ENCODE measurements at places on chromosomes 7 and 10. TPM values are rescaled to one million over a fixed set of nuclear protein-coding genes. Genes with fewer than 3 reads are reported as not detected.

DNA sequence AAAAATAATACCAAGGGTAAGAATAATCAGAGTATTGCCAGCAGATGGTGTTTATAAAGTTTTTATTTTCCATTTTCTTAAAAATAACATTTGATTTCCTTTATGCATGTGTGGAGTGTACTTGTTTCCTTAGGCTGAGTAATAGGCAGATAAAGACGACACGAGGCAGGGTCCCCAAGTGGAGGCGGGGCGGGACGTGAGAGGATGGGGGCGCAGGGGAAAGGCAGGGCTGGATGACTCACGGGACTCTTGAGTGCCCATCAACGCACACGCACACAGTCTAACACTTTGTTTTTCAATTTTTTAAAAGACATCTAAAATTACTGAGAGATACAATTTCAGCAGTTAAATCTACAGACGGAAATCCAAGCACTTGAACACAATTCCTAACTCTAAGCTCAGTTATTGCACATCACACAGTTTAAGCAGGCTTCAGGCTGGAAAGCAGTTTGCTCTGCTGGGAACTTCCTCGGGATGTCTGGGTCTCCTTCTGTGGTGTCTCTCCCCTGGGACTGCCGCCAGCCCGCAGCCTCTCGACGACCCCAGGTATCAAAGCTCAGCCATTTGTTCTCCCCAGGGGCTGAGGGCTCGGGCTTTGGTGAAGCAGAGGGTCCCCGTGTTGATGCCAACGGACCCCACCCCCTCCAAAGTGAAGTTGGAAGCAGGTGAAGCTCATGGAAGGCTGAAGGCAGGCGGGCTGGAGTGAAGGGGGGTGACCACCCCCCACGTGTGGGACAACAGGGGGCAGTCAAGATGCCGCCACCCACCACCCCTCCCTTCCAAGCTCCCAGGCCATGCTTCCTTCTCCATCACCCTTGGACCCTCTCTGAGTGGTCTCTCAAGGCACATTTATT lies 29.1 kb downstream of the SPOCK2 start:
- H3K27ac ChIP-seq = no peak overlapping the region
- H3K27me3 ChIP-seq = peaks cover 41% of the 10 kb centered on the region
- DNase-seq = no peak
- H3K4me3 ChIP-seq = no peak overlapping the region
- peaks cover 8% of the 10 kb centered on the region for H3K4me1 ChIP-seq

- H3K4me1 ChIP-seq = no peaks in the 10 kb centered on the region
- H3K27ac ChIP-seq = no peak overlapping the region
- DNase-seq = no peak
- H3K27me3 ChIP-seq = peaks cover 4% of the 10 kb centered on the region
- no peaks in the 10 kb centered on the region for H3K36me3 ChIP-seq
Observed at GRCh38 chr10:126770809-126771208, 100.3 kb upstream of the C10orf90 start.

GRCh38 chr10:121459622-121460453 lies 138.4 kb downstream of the FGFR2 start:
- peaks cover 14% of the 10 kb centered on the region for H3K36me3 ChIP-seq
- no peaks in the 10 kb centered on the region for H3K27me3 ChIP-seq
- no peak for DNase-seq
- H3K27ac ChIP-seq = no peak overlapping the region
- no peak overlapping the region for H3K4me3 ChIP-seq

DNA sequence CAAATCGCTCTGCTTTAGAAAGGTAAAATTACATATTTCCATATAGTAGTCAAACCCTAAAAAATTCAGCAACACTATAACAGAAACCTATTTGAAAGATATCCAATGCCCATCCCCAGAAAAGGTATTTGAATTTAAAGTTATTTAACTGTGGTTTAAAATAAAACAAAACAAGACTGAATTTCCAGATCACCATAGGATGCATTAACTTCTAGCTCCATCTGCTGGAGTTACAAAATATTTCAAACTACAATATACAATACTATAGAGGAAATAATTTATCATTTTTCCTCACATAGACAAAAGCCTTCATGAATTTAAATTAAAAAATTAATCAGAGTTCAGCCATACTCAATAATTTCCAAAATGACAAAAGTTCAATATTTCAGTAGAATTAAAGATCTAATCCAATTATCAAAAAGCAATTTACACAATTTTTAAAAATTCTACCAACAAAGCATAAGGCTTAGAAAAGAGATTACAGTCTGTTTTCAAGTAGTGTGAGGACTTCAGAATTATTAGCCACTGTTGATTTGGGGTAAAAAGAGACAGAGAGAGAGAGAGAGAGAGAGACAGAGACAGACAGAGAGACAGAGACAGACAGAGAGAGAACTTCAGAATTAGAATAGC lies 75.9 kb downstream of the LMBR1 start:
- H3K4me3 ChIP-seq = no peak overlapping the region
- peak; percentile 25 for DNase-seq
- no peaks in the 10 kb centered on the region for H3K4me1 ChIP-seq
- H3K27me3 ChIP-seq = no peaks in the 10 kb centered on the region
- H3K36me3 ChIP-seq = no peaks in the 10 kb centered on the region
- H3K27ac ChIP-seq = no peak overlapping the region

GRCh38 chr10:74027702-74028101 lies 29.8 kb downstream of the VCL start:
- peak overlapping the region; percentile 57 for H3K27ac ChIP-seq
- H3K36me3 ChIP-seq = peaks cover 36% of the 10 kb centered on the region
- H3K4me3 ChIP-seq = peak overlapping the region; percentile 4
- peak; percentile 39 for DNase-seq
- H3K4me1 ChIP-seq = peaks cover 77% of the 10 kb centered on the region
- peaks cover 3% of the 10 kb centered on the region for H3K27me3 ChIP-seq

DNA sequence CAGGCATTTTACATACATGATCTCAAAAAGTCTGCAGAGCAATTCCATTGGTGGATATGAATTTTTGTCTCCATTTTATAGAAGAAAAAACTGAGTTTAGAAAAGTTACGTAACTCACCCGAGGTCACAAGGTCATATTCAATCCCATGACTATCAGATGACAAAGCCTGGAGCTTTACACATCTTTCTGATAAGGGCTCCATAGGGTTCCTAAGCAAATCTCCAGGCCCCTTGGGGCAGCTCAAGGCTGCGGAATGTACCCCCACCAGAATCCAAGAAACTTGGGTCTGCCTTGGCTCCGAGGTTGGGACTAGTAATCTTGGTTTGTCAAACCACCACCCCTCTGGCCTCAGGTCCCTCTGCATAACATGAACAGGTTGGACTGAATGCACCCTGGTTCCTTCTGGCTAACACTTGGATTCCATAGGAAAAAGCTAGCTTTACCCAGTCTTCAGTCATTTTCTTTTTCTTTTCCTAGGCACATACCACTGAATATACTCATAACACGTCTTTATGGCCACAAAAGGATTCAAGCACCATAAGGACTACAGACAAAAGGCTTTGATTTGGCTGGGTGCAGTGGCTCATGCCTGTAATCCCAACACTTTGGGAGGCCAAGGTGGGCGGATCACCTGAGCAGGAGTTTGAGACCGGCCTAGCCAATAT lies 55.5 kb downstream of the PIP4K2A start:
- no peaks in the 10 kb centered on the region for H3K27me3 ChIP-seq
- H3K36me3 ChIP-seq = peaks cover 15% of the 10 kb centered on the region
- H3K4me1 ChIP-seq = peaks cover 84% of the 10 kb centered on the region
- H3K4me3 ChIP-seq = peak overlapping the region; percentile 57
- H3K27ac ChIP-seq = peak overlapping the region; percentile 72

The PLEKHS1 gene
- not detected for total RNA-seq

The GBF1 gene
- total RNA-seq = 83.6 TPM

The CLDN15 gene
- 2.7 TPM for total RNA-seq

- no peak overlapping the region for H3K27ac ChIP-seq
- no peak for DNase-seq
- H3K36me3 ChIP-seq = no peaks in the 10 kb centered on the region
- no peak overlapping the region for H3K4me3 ChIP-seq
- no peaks in the 10 kb centered on the region for H3K4me1 ChIP-seq
- H3K27me3 ChIP-seq = peaks cover 20% of the 10 kb centered on the region
Observed at GRCh38 chr7:43085992-43086391, 26.5 kb upstream of the HECW1 start.

The LIPJ gene
- not detected for total RNA-seq

- H3K27me3 ChIP-seq = peaks cover 12% of the 10 kb centered on the region
- DNase-seq = peak; percentile 39
- H3K4me3 ChIP-seq = no peak overlapping the region
- H3K36me3 ChIP-seq = peaks cover 5% of the 10 kb centered on the region
- H3K27ac ChIP-seq = no peak overlapping the region
Observed at GRCh38 chr10:90865401-90865800, 6.4 kb upstream of the RPP30 start.

GRCh38 chr7:18906901-18907300 lies 210.5 kb downstream of the TWIST1 start:
- H3K4me3 ChIP-seq = no peak overlapping the region
- H3K27me3 ChIP-seq = no peaks in the 10 kb centered on the region
- H3K36me3 ChIP-seq = no peaks in the 10 kb centered on the region
- H3K4me1 ChIP-seq = peaks cover 5% of the 10 kb centered on the region
- no peak overlapping the region for H3K27ac ChIP-seq

- H3K27me3 ChIP-seq = peaks cover 44% of the 10 kb centered on the region
- H3K27ac ChIP-seq = no peak overlapping the region
- H3K4me1 ChIP-seq = no peaks in the 10 kb centered on the region
- DNase-seq = no peak
Observed at GRCh38 chr7:149759093-149759860, 14.1 kb downstream of the ZNF467 start.

- DNase-seq = peak; percentile 76
- H3K4me3 ChIP-seq = peak overlapping the region; percentile 97
- H3K27me3 ChIP-seq = peaks cover 2% of the 10 kb centered on the region
Observed at GRCh38 chr7:2353936-2354185, 766 bp upstream of the EIF3B start.

DNA sequence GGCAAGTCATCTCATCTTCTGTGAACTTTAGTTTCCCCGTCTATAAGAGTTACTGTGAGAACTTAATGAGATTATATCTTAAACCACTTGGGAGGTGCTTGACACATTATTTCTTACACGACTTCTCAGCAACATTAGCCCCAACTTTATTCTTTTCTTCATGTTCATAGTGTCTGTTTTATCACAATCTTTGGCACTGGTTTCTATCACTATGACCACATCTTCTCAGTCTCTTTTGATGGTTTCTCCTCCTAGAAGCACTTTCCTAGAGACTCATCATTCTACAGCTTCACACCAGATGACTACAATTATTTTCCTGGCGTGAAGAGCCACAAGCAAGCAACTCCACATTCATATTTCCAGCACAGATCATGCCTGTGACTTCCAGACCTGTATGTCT lies 26.5 kb upstream of the BET1 start:
- no peak for DNase-seq
- H3K27me3 ChIP-seq = peaks cover 25% of the 10 kb centered on the region
- peaks cover 6% of the 10 kb centered on the region for H3K4me1 ChIP-seq
- H3K27ac ChIP-seq = no peak overlapping the region

The ATRNL1 gene
- total RNA-seq = not detected

The ARHGEF35 gene
- not detected for total RNA-seq

DNA sequence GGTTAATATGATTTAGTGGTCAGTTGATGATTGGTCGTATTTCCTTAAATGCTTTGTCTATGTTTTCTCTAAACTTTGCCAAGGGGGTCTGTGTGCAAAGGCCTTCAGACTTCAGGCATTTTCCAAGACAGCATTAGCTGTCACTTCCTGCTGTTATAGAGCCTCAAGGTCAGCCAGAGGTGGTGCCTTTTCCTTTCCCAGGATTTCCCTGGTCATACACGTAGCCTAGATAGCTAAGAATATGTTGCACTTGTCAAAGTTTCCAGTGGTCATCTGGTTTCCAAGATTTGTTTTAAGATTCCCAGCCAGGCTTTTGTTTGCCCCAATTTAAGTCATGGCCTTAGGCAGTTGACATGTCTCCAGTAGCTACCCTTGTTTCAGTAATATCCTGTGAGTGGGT lies 133.2 kb upstream of the IGFBP3 start:
- no peak overlapping the region for H3K4me3 ChIP-seq
- H3K27ac ChIP-seq = no peak overlapping the region
- peaks cover 4% of the 10 kb centered on the region for H3K36me3 ChIP-seq
- no peak for DNase-seq
- H3K4me1 ChIP-seq = peaks cover 24% of the 10 kb centered on the region

DNA sequence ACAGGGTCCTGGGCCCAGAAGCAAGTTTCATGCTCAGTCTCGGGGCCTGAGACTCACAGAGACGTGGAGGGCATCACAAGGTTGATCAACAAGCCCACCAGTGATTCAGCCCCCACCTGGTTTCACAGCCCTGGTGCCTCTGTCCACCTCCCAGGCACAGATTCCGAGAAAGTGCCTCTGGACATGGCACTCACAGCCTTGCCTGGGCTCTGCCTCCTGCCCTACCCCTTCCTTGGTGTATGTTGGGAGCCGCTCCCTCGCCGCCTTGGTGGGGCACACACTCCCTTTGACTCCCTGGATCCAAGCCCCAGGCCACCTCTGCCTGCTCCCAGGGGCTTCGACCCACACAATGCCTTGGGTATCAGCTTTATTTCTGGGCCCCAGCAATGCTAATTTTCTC lies 200.8 kb upstream of the PPP2R2D start:
- no peak overlapping the region for H3K27ac ChIP-seq
- H3K36me3 ChIP-seq = no peaks in the 10 kb centered on the region
- no peaks in the 10 kb centered on the region for H3K4me1 ChIP-seq
- DNase-seq = no peak
- no peak overlapping the region for H3K4me3 ChIP-seq

The SFTPA1 gene
- total RNA-seq = not detected

The TUBAL3 gene
- total RNA-seq = not detected

- peaks cover 42% of the 10 kb centered on the region for H3K4me1 ChIP-seq
- no peak overlapping the region for H3K4me3 ChIP-seq
- peaks cover 27% of the 10 kb centered on the region for H3K36me3 ChIP-seq
- peak overlapping the region; percentile 53 for H3K27ac ChIP-seq
- DNase-seq = no peak
- H3K27me3 ChIP-seq = no peaks in the 10 kb centered on the region
Observed at GRCh38 chr7:77685233-77685632, 11.0 kb upstream of the RSBN1L start.

The TBXAS1 gene
- 0.57 TPM for total RNA-seq

The SRGN gene
- total RNA-seq = 124 TPM

DNA sequence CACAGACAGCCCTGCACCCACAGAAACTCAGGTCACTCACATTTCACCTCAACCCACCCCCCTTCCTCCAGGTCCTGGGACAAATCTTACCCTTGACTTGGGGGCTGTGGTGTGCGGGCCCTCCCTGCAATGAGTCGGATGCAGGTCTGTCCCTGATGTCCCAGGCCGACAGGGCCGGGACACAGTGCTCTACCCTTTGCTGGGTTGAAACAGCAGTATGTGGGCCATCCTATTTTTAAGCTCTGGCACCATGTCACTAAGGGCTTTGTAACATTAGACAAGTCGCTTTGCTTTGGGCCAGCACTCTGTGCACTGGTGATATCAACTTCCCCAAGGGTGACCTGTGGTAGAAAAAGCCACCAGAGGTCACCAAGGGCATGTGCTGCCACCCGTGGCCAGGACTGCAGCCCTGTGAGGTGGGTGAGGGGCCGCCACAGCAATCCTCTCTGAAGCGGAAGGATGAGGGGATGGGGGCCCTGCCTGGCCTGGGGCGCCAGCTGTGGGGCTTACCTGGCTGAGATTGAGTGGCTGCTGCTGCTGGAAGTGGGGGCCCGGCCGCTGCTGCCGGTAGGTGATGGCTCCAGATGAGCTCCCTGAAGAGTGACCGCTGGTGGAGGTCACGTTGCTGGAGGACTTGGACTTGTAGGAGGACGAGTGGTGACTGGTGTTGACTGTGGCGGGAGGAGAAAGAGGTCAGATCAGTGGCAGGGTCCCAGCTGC lies 51.3 kb downstream of the CLEC2L start:
- no peaks in the 10 kb centered on the region for H3K36me3 ChIP-seq
- peaks cover 2% of the 10 kb centered on the region for H3K27me3 ChIP-seq
- no peaks in the 10 kb centered on the region for H3K4me1 ChIP-seq
- H3K4me3 ChIP-seq = no peak overlapping the region

GRCh38 chr10:78568620-78569019 lies 500.1 kb upstream of the ZMIZ1 start:
- no peaks in the 10 kb centered on the region for H3K36me3 ChIP-seq
- no peaks in the 10 kb centered on the region for H3K4me1 ChIP-seq
- no peak overlapping the region for H3K27ac ChIP-seq
- no peak for DNase-seq
- peaks cover 53% of the 10 kb centered on the region for H3K27me3 ChIP-seq

The PROSER2 gene
- 0.63 TPM for total RNA-seq
